ENCODE measurements at places on chromosomes 1 and 21. TPM values are rescaled to one million over a fixed set of nuclear protein-coding genes. Genes with fewer than 3 reads are reported as not detected.

DNA sequence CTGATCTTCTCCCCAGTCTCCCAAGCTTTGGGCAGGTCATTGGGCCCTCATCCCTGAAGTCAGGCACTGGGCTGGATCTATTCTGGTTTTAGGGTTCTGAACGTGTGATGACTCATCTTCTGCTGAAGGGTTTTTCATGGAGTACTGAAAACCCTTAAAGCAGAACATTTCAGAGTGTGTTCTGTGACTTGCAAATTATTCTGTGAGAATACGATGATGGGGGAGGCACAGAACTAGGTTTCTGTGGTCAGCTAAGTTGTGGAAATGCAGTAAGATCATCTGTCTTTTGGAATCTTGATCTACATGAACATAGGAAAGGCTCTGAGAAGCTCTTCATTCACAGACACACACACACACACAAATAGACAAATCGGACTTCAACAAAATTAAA lies 46.2 kb downstream of the NAV1 start:
- no peak for DNase-seq

GRCh38 chr1:7886405-7886745 lies 33.5 kb upstream of the UTS2 start:
- DNase-seq: no peak

- DNase-seq: no peak
Observed at GRCh38 chr1:5935026-5935425, 57.2 kb downstream of the NPHP4 start.

Gene CRNN
- not detected for total RNA-seq

Gene CD2
- total RNA-seq: 2.3 TPM

Gene RHOU
- total RNA-seq: 29.5 TPM

Gene CCDC27
- total RNA-seq: not detected

DNA sequence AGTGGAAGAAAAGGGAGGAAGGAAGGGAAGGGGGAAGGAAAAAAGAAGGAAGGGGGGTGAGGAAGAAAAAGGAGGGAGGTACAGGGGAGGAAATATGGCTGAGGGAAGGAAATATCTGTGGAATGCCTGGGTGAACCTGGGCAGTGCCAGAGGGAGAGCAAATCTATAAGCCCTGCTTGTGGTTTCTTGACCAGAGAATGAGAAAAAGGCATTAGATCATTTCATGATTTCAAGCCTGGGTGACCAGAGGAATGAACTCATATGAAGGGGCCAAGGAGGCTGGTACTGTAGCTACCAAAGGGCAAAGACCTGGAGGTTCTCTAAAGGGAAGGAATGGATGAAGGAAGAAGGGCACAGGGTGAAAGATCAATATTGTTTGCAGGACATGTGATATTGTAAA lies 31.4 kb downstream of the GNG12 start:
- no peak for DNase-seq

Gene EFNA1
- total RNA-seq: 17.8 TPM

- DNase-seq: no peak
Observed at GRCh38 chr1:67031121-67031858, 22.7 kb downstream of the SLC35D1 start.

DNA sequence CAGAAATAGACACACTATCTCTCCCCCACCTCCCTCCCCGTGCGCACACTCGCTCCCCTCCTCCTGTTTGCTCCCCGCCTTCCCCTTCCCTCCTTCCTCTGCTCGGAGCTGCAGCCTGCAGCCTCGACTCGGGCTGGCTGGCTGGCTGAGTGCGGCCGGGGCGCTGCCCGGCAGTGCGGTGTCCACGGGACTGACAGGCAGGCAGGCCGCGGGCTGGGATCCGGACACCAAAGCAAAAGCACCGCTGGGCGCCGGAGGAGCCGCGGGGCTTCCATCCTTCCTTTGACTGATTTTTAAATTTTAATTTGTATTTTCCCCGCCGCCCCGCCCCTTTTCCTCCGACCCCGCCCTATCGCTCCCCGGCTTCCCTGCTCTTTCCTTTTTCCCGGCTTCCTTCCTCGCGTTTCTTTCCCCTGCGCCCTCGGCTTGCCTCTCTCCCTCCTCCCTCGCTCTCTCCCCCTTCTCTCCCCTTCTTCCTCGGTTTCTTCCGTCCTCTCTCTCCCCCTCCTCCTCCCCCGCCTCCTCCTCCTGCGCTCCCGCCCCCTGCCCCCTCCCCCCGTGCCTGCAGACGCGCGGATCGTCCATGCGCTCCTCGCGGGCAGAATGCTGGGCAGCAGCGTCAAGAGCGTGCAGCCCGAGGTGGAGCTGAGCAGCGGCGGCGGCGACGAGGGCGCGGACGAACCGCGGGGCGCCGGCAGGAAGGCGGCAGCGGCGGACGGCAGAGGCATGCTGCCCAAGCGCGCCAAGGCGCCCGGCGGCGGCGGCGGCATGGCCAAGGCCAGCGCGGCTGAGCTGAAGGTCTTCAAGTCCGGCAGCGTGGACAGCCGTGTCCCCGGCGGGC lies 109.4 kb downstream of the NAV1 start:
- no peak for DNase-seq

Data from mesenteric fat pad (tissue), 1 donor.